Bone marrow (tissue), 2 donors: ENCODE measurements at places on chromosomes 2 and 18.

GRCh38 chr2:86366651-86367498 is 29.4 kb upstream of the REEP1 start:
- DNase-seq: no peak

- DNase-seq: no peak
Observed at GRCh38 chr2:136306836-136307235, 188.9 kb upstream of the CXCR4 start.

DNA sequence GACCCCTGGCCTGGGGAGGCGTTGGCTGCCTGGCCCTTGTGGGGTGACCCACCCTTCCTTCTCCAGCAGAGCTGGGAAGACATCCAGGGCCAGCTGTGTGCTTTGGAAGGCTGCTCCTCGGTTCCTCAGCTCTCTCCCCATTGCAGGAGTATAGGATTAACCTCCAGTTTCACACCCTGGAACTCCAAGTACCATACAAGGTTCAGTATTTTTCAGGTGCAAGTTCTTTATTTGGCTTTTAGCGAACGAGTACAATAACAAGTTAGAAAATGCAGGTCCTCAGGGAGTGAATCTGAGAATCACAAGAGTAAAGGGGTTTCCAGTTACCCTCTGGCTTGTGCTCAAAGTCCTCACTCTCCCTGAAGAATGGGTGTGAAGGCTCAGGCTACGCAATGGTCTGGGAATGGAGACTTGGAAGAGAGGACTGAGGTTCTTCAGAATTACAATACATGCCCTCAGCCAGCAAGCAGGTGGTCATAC is 101.2 kb downstream of the APOB start:
- DNase-seq: no peak

GRCh38 chr18:48326901-48327675 is 82.1 kb downstream of the ZBTB7C start:
- no peak for DNase-seq

DNA sequence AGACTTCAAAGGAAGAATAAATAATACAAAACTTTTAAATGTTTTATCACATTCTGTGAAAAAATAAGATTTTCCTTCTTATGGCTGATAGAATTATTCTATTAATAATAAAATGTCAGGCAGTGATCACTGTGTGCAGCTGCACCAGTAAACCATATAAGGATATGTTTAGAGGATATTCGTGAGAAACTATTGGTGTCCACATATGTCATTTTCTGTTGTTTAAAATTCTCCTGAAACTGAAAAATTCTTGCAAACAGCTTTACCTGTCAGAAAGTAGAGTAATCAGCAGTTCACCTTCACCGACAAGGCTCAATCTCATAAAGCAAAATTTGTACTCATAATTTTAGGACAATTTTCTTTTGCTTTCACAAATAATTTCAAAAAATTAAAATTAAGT is 170.1 kb upstream of the KCNH7 start:
- no peak for DNase-seq

DNA sequence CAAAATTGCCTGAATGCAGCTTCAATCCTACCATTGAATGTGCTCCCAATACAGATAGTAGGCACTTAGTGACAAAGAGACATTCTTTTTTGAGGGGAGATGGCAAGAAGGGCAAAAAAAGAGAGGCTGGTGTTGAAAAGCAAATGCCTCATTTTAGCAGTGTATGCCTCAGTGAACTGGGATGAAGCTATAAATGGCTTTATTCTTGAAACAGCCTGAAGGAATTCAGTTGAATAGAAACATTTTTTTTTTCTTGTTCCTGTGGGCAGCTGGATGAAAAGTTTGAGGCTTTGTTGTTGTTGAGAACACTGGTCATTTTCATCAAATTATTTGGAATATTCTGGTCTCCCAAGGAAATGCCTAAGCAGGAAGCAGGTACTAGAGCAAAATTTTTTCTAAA is 228.9 kb downstream of the RNF144A start:
- no peak for DNase-seq

- DNase-seq: no peak
Observed at GRCh38 chr2:18639756-18640453, 50.5 kb upstream of the NT5C1B start.

DNA sequence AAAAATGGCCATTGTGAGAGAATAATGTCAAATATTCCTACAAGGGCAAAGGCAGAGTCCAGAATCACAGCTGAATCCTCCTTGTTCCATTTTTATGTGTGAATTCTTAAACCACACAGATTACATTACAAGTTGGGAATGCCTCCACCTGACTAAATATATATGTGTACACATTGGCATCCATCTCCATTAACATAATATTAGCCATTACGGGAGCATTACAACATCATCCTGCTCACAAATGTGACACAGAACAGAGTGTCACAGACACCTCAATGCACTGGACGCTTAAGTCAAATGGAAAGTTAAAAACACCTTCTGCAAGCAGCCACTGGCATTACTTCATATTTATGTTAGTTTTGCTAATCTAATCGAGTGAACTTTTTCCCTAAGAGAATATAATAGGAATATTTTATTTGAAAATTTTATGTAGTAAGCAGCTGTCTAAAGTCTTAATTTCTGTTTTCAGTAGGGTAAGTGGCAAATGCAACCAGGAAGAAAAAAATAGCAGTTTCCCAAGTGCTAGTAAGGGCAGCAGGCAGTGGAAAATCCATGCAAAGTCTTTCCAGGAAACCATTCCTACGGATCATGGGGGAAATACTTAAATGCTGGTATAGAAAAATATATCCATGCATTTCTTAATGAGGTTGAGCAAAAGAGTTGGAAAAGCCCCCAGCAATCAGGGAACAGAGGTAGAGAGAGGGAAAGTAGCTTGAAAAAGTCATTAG is 255.6 kb downstream of the OSR1 start:
- no peak for DNase-seq

DNA sequence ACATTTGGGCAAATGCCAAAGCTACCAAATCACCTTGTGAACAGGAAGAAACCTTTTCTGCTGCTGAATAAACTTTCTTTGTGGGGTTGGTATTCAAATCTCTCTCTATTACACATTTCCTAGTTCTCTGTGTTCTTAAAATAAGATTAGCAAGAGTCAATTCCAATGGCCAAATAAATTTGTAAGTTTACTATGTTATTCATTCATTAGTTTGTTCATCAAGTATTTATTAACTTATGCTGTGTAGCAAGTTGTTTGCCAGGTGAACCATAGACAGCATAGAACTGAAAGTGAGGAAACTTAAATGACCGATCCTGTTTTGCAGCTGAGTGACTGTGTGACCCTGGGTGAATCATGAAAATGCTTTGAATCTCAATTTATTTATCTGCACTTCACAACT is 37.7 kb upstream of the FSHR start:
- DNase-seq: no peak

DNA sequence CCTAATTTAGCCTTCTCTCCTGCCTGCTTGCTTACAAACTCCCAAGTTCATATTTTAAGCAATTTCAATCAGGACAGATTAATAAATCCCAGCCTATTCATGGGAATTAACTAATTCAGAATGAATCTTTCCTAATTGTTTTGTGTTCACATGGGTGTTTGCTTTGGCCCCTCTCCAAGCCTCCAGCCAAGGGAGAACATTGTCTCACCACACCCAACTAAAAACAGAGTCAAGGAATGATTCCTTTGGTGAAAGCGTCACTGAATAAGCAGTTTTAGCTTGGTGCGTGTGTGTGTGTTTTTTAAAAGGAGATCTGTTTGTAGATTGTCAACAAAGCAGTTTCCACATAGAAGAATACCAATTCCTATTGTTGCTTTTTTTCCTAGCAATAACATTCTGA is 43.0 kb upstream of the DSG1 start:
- no peak for DNase-seq

DNA sequence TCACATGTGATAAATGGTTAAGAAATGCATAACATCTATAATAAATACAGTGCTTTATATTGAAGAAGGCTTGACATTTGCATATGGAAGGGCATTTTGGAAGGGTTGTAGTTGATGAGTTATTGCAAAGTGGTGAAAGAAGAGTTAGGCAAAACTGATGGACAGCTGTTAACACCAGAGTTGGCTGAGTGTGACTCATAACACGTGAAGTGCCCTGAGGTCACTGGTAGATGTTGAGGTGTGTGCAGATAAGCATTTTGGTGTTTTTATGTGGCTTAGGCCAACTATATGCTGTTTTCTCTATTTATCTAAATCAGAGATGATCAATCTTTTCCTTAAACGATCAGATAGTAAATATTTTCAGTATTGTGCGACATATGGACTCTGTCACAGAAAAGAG is 154.3 kb upstream of the KCNH7 start:
- no peak for DNase-seq

DNA sequence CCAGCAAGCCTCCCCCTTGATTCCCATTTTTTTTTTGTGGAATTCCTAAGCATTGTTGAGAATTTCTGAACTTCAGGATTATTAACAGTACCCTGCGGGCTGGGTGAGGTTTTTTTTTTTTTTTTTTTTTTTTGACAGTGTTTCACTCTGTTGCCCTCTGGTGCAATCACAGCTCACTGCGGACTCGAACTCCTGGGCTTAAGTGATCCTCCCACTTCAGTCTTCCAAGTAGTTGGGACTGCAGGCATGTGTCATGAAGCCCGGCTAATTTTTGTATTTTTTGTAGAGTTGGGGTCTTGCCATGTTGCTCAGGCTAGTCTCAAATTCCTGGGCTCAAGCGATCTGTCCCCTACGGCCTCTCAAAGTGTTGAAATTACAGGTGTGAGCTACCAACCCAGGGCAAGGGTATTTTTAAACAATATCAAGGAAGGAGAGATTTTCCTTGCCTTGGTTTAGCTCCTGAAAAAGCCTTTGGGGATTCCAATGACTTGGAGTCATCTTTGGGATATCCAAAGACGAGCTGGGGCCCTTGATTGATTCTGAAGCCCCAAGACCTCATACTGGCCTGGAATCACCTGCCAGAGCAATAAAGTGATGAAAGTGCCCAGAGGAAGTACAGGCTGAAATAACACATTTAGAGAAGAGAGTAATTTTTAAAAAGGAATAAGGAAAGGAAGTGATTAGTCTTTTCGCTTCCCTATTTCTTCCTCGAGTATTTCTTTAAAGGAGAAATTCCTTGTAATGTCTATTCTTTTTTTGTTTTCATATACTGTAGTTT is 240.2 kb downstream of the TGIF1 start:
- DNase-seq: no peak

GRCh38 chr2:144012304-144012703 is 507.6 kb downstream of the ZEB2 start:
- no peak for DNase-seq
